ENCODE measurements at places on chromosomes 5 and 9.

GRCh38 chr5:78109891-78110324 lies 184.6 kb downstream of the AP3B1 start:
- no peak for DNase-seq

DNA sequence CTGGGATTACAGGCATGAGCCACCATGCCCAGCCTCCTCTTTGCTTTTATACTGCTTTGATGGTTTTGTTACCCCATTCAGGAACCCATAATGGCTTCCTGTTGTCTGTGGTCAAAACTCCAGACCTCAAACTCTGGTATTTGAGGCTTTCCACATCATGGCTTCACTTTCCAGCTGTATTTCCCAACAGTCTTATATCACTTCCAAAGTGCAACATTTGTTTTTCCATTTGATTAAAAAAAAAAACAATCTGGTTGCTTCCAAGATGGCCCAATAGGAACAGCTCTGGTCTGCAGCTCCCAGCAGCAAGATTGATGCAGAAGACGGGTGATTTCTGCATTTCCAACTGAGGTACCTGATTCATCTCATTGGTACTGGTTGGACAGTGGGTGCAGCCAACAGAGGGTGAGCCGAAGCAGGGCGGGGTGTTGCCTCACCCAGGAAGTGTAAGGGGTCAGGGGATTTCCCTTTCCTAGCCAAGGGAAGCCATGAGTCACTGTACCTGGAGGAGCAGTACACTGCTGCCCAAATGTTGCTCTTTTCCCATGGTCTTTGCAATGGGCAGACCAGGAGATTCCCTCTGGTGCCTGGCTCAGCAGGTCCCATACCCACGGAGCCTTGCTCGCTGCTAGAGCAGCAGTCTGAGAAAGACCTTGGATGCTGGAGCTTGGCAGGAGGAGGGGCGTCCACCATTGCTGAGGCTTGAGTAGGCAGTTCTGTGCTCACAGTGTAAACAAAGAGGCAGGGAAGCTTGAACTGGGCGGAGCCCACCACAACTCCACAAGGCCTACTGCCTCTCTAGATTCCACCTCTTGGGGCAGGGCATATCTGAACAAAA lies 458.4 kb downstream of the KDM4C start:
- no peak for DNase-seq

- no peak for DNase-seq
Observed at GRCh38 chr5:174558190-174558589, 166.2 kb upstream of the MSX2 start.

DNA sequence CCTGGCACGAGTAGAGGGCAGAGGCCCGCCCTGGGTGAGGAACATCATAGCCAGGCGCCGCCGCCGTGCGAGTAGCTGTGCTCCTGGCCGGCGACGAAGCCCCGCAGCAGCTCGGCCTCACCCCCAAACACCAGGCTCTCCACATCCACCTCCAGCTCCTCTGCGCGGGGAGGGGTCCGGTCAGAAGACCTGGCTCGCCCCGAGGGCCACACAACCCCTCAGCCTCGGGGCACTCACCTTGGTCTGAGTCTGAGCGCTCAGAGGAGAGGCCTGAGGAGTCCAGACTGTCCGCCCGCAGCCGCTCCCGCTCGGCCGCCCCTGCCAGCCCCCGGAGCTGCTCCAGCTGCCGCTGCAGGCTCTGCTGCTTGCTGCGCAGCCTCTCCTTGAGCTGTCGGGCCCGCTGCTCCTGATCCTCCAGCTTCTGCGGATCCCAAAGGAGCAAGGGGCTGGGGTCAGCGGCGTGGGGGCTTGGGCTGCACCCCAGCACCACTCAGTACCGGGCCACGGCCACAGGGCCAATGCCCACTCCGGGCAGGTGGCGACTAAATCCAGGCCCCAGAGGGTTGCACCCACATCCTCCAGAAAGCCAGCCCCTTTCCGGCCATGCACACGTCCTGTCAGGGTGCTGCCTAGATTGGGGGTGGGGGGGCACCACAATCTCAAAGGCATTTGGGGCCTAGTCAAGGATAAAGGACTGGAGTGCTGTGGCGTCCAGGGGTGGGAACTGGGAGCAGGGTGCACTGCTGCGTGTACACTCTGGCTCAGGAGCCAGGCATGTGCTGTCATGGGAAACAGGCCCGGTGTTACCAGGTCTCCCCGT lies 3.9 kb downstream of the MXD3 start:
- no peak for DNase-seq

GRCh38 chr9:136379891-136380290 lies 6.4 kb upstream of the CARD9 start:
- DNase-seq, result no peak

GRCh38 chr5:139740992-139741672 lies 54.5 kb upstream of the PSD2 start:
- no peak for DNase-seq

GRCh38 chr5:41747301-41747700 lies 122.9 kb downstream of the OXCT1 start:
- no peak for DNase-seq

DNA sequence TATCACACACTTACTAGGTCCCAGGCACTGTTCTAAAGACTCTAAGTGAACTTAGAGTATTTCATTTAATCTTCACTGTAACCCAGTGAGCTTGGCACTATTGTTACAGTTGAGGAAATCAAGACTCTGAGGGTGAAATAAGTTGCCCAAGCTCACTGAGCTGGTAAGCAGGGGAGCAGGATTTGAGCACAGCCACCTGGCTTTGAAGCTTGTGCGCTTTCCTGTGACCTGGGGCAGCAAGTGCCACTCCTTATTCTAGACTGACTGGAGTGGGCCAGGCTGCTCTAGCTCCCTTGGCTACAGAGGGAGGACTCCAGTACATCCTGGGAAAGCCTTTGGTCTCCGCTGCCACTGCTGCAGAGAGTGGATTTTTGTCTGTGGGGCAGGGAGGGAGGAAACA lies 50.0 kb downstream of the RGS3 start:
- no peak for DNase-seq

DNA sequence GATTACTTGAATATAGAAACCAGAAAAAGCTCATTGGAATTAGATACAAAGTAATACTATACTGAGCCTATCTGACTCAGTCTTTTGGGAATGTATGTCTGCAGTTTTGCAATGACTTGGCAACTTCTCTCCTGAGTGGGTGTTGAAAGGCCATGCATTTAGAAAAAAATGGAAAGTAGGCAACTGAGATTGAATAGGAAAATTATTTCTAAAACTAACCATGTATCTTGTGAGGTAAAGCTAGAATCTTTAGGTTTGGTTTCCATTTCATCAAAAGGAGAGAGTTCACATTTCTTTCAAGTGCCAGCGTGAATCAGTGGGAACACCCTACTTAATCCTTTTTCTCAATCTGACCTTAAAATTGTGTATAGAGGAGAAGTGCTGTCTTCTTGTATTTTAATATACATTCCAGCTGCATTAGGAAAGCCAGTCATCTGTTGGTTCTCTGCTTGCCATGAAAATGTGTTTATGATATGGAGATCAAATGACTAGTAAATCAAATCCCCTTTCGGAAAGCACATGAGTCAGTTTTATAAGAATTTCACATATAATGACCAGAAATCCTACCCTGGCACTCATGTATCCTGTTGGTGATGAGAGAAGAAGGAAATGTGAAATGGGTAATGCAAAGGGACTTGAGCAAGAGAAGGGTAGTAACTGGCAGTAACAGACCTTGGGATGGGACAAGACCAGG lies 30.4 kb downstream of the NFX1 start:
- no peak for DNase-seq

DNA sequence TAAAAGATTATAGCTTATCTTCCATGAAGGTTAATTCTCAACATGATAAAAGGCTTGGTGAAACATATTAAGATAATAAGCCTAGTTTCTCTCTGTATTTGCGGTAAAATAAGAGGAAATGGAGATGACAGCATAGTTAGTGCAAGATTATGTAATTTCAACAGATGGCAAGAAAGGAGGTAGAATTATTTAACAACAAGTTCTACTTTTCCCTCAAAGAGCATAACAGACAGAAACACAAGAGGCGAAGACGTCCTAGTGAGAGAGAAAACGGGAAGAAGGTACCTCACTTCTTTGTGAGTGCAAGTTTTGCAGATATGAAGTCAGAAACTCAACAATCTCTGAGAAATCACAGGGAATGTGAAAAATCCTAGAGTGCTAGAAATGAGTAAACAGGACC lies 144.8 kb upstream of the ADCY2 start:
- no peak for DNase-seq

DNA sequence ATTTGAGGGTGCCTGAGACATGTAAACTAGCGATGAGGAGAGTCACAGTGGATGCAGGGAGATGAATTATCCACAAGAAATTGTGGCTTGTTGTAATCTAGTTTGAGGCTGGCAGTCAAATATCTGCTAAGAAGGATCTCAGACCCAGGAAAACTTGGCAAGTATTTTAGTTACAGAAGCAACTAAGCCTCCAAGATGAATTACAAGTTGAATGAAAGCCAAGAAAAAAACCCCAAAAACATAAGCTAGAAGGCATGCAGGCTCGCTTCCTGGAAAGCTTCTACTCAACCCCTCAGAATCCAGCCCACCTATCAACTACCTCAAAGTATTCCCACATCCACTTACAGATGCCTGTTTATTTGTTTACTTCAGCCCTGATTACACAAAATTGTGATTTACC lies 696.9 kb downstream of the MAT2B start:
- DNase-seq, result no peak

DNA sequence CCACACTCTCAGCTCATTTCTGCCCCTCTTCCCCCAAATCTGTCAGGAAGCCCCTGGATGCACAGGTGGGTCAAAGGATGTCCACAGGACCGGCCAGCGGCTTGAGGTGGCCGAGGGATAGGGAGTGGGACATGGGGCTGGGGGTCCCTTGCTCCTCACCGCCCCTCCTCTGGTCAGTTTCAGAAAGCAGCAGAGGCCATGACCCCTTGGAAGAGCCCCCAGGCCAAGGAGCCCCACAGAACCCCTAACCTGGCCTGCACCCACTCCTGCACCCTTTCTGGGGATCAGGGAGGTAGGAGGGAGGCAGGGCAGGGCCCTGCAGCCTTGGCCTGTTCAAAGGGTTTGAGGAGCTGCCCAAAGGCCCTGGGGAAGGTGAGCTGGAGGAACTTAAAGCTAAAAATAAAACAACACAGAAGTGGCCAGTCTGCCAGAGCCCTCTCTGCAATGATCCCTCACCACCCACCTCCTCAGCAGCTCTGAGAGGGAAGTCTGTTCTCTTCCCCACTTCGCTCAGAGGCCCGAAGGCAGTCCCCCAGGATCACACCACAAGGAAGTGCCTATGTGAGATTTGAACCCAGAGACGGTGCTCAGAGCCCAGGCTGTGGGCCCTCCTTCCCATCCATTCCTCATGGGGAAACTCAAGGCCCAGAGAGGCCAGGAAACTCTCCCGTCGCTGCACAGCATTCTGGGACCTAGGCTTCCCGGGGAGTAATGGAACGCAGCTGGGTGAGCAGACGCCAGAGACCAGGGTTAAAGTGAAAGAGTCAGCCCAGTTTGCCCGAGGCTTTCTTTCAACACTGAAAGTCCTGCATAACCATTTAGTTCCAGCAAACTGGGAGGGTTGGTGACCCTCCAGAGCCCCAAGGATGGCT lies 910 bp downstream of the ENG start:
- DNase-seq, result no peak

GRCh38 chr5:76582230-76583162 lies 40.7 kb downstream of the F2RL2 start:
- DNase-seq, result no peak

DNA sequence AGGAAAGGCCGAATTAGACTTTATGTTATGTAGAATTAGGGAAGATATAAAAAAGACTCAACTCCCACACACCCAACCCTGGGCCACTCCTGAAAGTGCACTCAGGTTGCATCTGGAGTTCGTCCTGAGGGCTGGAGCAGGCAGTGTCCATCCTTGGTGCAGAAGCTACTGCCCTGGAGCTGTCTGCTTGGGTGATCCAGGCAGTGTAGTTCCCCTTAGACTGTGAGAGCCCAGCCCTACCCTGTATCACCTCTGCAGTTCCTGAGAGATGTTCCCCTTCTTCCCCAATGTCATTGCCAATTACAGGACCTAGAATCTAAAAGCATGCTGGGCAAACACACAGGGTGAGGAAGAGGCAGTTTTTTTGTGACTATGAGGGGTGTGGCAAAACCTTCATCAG lies 368.3 kb upstream of the ST8SIA4 start:
- no peak for DNase-seq

DNA sequence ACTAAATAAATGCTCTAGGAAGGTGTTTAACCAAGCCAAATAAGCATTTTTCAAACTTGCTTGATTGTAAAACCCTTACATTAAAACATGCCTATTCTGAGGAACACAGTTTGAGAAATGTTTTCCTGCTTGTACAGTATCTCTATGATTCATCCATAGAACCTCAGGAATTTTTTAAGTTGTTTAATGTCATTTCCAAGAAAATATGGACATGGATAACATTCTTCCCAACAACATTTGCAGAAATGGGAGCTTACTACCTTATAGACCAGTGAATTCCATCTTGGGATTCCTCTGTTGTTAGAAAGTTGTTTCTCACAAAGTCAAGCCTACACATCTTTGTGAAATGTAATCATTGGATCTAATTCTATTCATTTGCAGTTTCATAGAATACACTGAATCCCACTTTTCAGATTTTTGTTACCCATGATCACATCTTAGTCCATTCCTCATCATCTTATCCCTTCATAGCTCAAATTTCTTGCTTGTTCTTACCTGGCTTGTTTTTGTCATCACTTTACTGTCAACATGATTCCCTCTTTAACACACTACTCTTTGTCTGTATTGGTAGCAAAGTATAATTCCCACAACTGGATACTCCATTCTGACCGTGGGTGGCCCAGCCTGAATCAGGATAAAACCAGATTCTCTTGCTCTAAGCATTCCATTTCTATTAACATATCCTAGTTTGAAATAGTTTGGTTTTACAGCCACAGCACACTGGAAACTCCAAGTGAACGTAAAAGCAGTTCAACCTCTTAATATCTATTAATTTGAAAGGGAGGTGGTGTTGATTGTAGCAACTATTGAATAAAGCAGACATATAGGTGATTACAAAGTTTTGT lies 49.4 kb upstream of the PAPPA start:
- DNase-seq, result no peak

- DNase-seq, result no peak
Observed at GRCh38 chr9:85200726-85201404, 531.3 kb downstream of the NTRK2 start.

DNA sequence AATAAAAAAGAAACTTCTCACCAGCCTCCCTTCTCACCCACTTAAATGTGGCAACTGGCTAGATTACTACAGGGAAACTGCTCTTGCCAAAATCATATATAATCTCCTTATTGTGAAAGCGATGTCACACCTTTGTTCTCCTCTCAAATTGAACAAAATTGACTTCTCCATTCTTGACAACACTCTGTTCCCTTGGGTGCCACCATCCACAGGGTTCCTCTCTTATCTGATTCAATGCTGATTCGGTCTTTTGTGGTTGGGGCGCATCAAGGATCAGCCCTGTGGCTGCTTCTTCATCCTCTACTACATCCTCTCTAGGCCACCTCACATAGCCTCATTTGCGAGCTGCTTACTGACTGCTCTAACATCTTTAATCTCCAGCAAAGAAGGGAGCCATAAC lies 86.1 kb downstream of the EDIL3 start:
- DNase-seq, result no peak

- no peak for DNase-seq
Observed at GRCh38 chr5:22541037-22541436, 312.1 kb downstream of the CDH12 start.
